ENCODE measurements at places on chromosomes 2 and 18.
A peak's percentile ranks its signal among the peaks of the same experiment; 100 is the strongest.

GRCh38 chr2:188291617-188292347 lies at the start of gene GULP1:
TSS of gene GULP1 (plus strand) at chr2:188291874. CDS start at chr2:188477703, 185,829 bp downstream.
- DNase-seq, result peak; percentile 74

DNA sequence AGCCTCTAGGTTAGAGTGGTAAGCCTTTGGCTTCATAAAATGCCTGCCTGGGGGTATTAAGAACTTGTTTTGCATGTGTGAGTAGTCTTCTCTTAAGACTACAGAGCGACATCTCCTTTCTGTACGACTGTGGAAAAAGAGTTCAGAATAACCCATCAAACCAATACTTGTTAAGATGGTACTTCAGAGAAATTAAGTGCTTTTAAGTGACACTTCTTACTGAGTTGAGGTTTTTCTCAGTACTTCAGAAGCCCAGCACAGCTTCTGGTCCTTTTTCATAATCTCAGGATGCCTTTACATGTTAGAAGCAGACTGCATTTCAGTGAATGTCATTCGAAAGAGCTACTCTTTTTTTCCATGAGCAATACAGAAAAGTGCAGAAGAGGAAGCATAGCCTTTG lies 10.8 kb downstream of the XRCC5 start:
- DNase-seq, result no peak

- no peak for DNase-seq
Measured at GRCh38 chr18:70382992-70383717, 94.3 kb downstream of the SOCS6 start.

- DNase-seq, result no peak
Measured at GRCh38 chr2:46828135-46828438, 87.5 kb downstream of the MCFD2 start.

- no peak for DNase-seq
Measured at GRCh38 chr2:28407976-28408690, 15.5 kb downstream of the FOSL2 start.

- no peak for DNase-seq
Measured at GRCh38 chr2:219428469-219428868, 6.2 kb upstream of the SPEG start.

DNA sequence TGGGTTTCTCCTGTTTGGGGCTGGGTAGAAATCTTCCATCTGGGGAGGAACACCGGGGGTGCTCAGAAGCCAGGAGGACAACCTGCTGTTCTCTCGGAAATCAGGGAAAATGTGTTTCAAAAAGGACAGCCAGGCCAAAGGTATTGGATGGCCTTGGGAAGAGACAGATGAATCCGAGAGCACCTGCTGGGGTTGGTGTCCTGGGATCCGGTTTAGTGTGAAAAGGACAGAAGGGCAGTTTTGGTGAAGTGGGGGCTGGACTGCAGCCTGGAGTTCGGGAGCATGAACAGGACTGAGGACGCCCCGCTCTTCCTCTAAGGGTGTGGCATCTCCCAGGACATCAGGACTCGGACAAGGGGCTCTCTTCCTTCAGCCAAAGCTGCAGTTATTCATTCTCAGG lies 24.9 kb upstream of the SNTG2 start:
- no peak for DNase-seq

DNA sequence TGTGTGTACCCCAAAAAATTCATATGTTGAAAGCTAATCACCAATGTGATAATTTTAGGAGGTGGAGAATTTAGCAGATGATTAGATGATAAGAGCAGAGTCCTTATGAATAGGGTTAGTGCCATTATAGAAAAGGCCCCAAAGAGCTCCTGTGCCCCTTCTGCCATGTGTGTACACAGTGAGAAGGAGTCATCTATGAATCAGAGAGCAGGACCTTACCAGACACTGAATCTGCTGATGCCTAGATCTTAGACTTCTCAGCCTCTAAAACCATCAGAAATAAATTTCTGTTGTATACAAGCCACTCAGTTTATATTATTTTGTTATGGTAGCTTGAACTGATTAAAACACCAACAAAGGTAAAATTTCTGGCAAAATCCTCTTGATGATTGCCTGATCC lies 560.0 kb upstream of the CDH2 start:
- no peak for DNase-seq

- DNase-seq, result peak; percentile 11
Measured at GRCh38 chr2:48347712-48348111, 182.2 kb upstream of the STON1 start.

GRCh38 chr18:8333961-8334360 lies 275.3 kb upstream of the RAB12 start:
- no peak for DNase-seq

DNA sequence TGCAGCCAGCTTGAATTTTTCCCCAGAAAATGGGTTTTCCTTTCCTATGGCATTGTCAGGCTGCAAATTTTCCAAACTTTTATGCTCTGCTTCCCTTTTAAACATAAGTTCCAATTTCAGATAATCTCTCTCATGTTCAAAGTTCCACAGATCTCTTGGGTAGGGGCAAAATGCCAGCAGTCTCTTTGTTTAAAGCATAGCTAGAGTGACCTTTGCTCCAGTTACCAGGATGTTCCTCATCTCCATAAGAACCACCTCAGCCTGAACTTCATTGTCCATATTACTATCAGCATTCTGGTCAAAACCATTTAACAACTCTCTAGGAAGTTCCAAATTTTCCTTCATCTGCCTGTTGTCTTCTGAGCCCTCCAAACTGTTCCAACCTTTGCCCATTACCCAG lies 68.3 kb downstream of the SGPP2 start:
- DNase-seq, result no peak

DNA sequence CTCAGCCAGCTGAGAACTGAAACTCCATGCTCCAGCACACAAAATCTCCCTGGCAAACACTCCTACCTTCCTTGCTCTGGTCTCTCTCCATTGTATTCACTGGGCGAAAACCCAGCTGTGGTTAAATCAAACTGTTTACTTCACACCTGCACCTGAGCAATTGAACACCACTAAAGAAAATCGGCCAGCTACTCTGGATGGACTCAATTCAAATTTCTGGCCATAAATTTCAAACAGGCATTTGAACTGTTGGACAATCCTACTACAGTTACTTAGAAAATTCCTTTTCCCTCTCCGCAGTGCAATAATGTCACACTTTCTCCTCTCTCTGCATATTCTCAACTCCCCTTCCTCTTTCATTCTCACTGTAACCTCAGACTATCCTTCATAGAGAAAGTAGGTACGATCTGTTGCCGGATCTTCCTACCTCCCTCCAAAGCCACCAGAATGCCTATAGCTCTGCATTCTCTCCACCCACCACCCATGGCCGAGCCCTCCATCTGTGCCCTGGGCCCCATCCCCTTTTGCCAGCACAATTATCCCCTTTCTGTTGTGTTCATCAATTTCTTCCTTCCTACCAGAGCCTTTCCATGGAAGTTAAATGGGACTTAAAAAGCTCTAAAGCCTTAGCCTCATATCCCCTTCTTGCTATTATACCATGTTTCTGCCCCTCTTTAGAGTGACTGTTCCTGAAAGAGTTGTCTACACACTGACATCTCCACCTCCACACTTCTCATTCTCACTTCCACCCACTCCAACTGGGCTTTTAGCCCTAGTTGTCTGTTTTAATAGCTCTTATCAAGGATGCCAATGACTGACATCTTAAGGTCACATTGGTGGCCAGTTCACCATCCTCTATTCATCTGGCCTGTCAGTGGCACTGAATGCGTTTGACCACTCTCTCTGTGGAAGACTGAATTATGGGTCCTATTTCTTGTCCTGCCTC lies 127.5 kb upstream of the SLC1A4 start:
- no peak for DNase-seq

GRCh38 chr2:226362980-226363379 lies 436.6 kb downstream of the IRS1 start:
- no peak for DNase-seq

GRCh38 chr2:182207049-182207746 lies 219.6 kb downstream of the PDE1A start:
- no peak for DNase-seq

DNA sequence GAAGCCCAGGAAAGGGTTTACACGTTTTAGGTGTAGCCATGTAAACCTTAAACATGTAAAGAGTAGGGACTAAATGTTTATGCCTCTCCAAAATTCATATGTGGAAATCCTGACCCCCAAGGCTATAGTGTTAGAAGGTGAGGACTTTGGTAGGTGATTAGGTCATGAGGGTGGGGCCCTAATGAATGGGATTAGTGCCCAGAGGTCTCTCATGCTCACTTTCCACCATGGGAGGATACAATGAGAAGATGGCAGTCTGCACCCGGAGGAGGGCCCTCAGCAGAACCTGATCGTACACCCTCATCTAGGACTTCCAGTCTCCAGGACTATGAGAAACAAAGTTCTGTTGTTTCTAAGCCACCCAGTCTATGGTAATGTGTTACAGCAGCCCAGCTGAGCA lies 119.6 kb downstream of the TMEM163 start:
- no peak for DNase-seq

- no peak for DNase-seq
Measured at GRCh38 chr2:182445391-182445965, 18.6 kb upstream of the PDE1A start.

DNA sequence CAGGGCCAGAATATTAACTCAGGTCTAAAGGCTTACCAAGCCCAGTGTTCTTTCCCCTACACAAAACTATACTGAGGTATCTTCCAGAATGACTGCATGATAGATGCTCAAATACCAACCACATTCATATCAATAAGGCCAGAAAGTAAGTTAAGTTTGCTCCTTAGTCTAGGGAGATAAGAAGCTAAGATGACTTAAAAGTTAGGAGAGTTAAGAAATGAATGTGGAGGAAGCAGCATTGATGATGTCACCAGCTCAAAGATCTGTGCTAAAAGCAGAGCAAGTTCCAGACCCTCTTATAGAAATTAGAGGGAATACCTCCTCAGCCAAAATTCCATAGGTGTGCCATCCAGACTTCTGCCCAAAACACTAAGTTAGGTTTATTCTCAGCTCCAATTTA lies 6.1 kb downstream of the PPP4R1 start:
- no peak for DNase-seq

DNA sequence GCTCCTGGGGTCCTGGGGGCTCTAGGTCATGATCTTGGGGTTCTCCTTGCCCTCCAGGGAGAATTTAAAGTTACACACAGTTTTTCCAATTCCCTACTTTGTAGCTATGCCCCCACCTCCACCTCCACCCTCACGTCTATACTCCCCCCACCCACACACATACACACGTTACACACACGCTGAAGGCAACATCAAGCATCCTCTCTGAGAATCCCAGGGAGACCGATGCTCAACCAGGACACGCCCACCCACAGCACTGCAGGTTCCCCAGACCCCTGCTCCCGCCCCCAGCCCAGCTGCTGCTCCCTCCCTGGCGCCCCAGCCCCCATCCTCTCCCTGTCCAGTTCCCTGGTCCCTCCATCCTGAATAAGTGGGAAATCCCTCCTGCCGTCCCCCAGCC lies 6.4 kb upstream of the TNS1 start:
- DNase-seq, result no peak

GRCh38 chr2:131029812-131030211 lies 63.4 kb downstream of the FAM168B start:
- DNase-seq, result no peak

GRCh38 chr2:148124271-148124670 lies 103.4 kb downstream of the MBD5 start:
- no peak for DNase-seq

GRCh38 chr2:237900891-237901831 lies 41.7 kb downstream of the RAMP1 start:
- DNase-seq, result no peak

GRCh38 chr18:24031916-24032315 lies 17.4 kb downstream of the TTC39C start:
- DNase-seq, result no peak

DNA sequence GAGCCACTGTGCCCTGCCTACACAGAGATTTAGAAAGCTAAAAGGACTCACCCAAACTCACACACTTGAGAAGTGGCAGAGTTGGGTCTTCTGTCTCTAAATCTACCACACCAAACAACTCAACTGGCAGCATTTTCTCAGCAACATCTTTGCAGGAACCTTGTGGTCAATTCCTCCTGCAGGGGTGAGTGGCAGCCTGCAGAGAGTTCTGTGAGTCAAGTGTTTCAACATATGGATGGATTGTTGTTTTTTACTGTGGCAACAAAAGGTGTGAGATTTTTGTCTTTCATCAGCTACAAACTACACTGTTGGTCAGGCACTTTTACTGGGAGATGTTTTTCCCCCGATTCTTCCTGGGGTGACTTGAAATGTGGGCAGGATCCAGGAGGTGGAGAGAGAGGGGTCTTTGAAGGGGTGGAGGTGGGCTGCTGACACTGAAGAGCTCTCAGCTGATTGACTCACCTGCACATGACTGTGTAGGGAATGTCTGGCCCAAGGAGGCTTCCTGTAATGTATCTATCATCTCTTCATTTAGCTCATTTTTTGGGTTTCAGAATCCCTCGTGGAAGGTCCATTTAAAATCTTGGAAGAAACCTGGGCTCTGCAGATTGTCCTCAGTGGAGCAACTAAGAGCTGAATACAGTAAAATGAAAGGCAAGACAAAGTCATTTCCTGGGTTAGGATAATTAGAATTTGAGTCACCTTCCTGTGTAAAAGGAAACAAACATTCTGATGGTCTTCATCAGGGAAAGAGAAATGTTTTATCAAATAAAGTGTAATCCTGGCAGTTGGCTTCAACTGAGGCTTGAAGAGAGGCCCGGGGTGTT lies 98.6 kb downstream of the MSH2 start:
- peak; percentile 2 for DNase-seq

DNA sequence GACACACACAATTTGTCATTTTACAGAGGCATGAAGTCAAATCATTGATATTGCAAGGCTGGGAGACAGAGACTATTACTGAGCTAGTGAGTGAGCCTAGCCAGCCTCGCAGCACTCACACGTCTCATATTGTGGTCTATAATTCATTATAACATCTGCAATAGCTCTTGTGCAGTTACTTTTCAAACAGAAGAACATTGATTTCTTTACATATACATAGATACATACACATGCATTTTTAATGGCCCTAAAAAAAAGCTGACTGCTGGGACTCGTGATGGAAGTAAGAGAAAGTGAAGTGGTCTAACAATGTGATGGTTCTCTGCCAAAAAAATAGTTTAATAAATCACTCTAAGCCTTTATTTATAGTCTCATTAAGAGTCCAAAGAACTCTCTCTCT lies 56.8 kb downstream of the KIAA2012 start:
- no peak for DNase-seq

DNA sequence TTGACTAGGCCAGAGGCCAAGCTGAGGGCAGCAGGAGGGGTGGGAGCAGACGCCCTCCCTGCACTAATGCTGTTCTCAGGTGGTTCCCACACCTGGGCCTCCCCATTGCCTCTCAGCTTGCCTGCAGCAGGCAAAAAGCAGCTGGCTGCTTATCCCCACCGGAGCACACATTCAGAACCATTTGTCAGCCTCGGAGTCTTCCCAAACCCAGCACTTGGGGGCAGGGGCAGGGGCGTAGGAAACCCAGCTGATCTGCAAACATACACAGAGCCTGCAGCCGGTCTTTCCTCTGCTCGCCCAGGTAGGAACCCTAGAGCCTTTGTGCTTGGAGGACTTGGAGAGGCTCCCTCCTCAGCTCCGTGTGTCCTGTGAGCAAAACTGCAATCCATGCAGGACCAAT lies 249.8 kb downstream of the CYP26B1 start:
- DNase-seq, result no peak
